ENCODE measurements at places on chromosomes 6 and 20.

- no peak for DNase-seq
These were observed 10.0 kb downstream of the SLCO4A1 start for GRCh38 chr20:62652041-62652893.

DNA sequence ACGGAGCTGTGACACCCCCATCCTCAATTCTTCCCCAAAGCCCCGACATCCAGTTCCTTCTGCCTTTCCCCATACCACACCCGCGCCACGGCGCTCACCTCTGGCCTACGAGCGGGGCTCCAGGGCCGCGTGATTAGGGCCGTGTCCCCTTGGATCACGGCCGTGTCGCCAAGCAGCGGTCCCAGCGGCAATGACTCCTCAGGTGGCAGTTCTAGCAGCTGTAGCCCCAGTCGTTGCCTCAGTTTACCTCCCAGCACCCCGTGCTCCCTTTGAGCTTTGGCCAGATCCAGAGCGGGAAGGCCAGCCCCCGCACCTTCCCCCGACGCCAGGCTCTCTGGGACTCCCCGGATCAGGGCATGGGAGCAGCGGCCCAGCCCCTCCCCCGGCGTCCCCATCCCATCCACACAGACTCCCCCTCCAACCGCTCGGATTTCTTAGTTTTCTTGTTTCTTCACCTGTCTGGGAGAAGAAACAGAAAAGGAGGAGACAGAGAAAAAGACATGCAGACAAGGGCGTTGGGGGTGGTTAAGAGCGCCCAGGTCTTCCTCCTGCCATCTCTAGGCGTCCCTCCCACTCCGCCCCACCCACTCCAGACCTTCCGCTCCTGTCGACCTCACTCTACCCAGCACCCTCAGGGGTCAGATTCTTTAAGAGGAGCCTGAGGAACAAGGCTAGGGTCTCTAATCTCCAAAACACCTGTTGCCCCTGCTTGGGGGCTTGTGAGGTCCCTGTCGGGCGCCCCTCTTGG, at the start of gene DDAH2:
Gene DDAH2 (minus strand): TSS at position 533 of the 748 bp plus-strand sequence. CDS start 138 bp downstream, at position 395.
- DNase-seq = no peak

- DNase-seq = no peak
These were observed 111.0 kb downstream of the TCP11 start for GRCh38 chr6:35030099-35030498.

DNA sequence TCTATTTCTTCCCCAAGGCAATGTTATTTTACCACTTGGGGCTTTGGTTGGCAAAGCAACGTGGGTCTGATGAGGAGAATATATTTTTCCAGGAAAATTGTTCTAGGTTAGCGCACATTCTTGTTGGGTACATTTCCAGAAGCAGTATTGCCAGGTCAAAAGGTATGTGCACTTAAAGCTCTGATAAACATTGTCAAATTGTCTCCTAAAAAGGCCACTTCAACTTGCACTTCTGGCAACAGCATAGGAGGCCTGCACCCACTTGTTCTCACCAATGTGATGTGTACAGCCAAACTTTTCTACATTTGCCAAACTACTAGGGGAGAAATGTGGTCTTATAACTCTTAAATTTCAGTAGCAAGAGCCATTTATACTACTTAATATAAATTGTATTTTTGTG, 197.5 kb upstream of the COL21A1 start:
- DNase-seq = no peak

GRCh38 chr20:36975099-36975818, 23.8 kb upstream of the SAMHD1 start:
- DNase-seq = no peak
